ENCODE measurements at places on chromosomes 7 and 10.

DNA sequence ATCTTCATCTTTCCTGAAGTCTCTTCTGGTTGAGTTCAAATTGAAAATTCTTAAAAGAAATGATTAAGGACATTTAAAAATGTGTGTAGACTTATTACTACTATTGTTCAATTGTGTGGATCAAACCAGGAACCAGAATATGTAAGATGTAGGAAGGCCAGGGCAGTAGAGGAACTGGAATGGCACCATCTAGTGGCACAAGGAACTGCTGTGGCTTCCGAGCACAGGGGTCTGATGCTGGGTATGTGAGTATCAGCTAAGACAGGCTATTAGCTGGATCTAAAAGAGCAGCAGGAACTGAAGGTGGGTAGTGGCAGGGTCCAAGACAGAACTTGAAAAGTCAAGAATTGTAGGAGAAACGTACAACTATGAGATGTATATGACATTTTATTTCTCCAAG lies 247.3 kb downstream of the SEMA3A start:
- DNase-seq = peak; percentile 57

DNA sequence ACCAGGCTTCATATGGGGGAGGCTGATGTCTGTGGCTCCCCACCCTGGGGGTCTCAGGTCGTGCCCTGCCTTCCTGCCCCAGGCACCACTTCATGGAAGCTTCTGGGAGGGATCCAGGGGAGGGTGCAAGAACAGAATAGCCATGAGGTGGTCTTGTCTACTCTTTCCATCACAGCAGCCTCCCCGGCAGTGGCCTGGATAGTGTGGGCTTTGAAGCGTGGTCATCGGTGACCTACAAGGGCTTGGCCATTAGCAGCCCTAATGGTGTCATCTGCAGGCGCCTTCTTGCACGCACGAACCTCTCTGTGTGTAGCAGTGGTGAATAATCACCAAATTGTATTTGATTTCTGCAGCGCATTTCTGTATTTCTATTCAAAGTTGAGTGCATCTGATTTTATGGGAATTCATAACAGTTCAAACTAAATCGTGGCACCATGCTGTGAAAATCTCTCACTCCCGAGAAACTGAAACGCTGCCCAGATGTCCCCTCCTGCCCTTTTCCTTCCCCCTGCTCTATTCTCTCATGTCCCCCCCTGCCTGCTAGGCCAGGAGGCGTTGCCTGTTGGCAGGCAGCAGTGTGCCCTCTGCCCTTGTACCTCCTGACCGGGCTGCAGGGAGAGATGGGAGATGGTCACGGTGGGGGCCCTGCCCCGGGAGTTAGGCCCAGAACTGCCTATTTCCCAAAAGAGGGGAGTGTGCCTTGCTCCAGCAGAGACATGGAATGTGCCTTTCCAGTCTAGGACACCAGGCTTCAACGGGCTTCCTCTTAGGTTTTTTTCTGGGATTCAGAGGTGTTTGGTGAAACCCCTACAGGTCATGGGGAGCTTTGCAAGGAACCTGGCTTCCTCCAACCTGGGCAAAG lies 34.8 kb downstream of the CDH23 start:
- DNase-seq = no peak

DNA sequence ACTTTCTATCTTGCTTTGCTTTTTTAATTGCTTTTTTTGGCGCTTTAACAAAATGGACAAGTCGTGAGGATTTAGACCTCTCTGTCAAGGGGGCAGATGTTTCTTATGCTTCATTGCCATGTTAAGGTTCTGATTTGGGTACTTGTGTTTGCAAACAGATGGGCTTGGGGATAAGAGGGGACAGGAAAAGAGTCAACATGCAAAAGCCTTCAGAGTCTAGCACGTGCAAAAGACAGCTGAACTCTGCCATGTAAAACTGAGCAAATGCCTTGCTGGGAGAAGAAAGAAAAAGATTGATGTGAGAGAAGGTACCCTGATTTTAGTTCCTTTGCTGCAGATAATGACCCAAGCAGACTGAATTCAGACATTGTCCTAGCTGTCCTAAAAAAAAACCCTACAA lies 173.1 kb downstream of the KIAA1217 start:
- DNase-seq = no peak

DNA sequence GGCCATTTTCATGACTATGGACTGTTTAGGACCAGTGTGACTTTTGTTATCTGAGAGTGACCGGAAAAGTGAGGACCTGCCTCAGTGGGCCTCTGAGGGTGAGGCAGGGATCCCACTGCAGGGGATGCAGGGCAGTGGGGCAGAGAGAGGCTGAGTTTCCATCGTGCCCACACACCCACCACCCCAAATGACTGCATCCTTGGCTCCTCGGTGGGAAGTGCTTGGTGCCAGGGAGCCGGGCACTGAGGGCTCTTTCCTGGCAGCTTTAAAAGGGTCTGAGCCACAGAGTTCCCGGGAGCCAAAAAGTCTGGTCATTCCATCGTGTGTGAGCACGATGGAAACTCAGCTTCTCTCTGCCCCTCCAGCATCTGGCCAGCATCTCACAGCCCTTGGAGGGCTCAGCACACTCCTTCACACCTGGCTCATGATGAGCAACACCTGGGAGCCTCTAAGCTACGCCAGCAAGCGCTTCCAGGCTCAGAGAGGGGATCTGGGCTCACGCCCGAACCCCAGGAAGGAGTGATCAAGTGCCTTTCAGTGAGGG lies 59.1 kb downstream of the RAMP3 start:
- no peak for DNase-seq

- no peak for DNase-seq
Measured at GRCh38 chr7:32648408-32649156, 153.3 kb downstream of the AVL9 start.

- DNase-seq = no peak
Measured at GRCh38 chr10:98391065-98391464, 23.9 kb downstream of the PYROXD2 start.

DNA sequence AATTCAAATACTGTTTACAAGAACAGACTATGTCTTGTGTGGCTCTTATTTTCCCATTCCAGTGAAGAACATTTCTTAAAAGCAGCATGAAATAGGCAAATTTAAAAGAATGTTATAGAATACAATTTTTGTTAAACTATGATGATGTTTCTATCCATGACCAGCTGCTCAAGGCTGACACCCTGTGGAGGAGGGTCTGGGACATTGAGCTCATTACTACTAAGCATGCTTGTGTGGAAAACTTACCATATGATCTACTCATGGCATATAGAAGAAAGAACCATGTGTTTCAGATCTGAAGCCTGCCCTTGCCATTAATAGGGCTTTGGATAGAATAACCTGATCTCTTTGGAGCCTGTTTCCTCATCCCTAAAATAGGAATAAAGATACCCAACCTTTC lies 125.0 kb downstream of the FOXP2 start:
- DNase-seq = peak; percentile 39

- DNase-seq = no peak
Measured at GRCh38 chr7:139393621-139394211, 34.0 kb downstream of the LUC7L2 start.

GRCh38 chr7:73715648-73716317 lies 3.7 kb downstream of the STX1A start:
- peak; percentile 94 for DNase-seq

- DNase-seq = no peak
Measured at GRCh38 chr7:30851651-30852307, 59.9 kb upstream of the AQP1 start.

GRCh38 chr10:3366735-3367405 lies 194.3 kb upstream of the PITRM1 start:
- DNase-seq = no peak

DNA sequence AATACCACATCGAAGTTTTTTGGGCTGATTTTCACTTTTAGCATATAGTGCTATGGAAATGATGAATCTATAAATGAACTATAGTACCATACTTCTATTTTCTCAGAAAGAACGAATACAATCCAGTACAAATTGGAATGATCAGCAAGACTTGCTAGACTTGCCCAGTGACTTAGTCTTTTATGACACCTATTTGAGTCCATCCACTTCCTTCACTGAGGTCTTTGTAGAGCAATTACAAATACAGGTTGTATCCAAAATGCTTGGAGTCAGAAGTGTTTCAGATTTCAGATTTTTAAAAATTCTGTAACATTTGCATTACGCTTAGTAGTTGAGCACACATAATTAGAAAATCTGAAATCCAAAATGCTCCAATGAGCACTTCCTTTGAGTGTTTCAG lies 104.3 kb downstream of the NRBF2 start:
- DNase-seq = no peak

GRCh38 chr10:102504179-102504975 lies 605 bp downstream of the SUFU start:
- peak; percentile 39 for DNase-seq

- no peak for DNase-seq
Measured at GRCh38 chr10:132206377-132206745, 19.6 kb downstream of the DPYSL4 start.

DNA sequence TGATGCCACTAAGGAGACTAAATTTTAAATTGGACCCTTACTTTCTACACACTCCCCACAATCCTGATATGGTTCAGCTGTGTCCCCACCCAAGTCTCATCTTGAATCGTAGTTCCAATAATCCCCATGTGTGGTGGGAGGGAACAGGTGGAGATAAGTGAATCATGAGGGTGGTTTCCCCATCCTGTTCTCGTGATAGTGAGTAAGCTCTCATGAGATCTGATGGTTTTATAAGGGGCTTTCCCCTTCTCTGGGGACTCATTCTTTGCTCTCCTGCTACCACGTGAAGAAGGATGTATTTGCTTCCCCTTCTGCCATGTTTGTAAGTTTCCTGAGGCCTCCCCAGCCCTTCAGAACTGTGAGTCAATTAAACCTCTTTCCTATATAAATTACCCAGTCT lies 18.4 kb upstream of the BET1 start:
- DNase-seq = no peak

DNA sequence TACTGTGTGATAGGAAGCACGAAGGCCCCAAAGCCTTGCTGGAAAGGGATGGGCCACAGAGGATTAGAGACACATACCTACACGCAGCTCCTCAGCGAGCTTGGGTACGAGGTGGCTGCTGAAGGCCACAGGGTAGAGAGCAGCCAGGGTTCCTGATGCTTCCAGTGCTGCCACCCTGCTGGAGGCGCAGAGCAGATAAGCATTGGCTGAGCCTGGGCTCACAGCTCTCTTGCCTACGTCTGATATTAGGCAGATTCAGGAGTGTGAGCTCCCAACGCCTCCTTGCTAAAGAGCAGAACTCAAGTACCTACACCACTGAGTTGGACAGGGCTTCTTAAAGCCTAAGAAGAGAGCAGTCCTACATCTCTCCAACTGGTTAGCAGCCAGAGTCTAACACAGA lies 20.0 kb downstream of the ZDHHC16 start:
- DNase-seq = no peak

DNA sequence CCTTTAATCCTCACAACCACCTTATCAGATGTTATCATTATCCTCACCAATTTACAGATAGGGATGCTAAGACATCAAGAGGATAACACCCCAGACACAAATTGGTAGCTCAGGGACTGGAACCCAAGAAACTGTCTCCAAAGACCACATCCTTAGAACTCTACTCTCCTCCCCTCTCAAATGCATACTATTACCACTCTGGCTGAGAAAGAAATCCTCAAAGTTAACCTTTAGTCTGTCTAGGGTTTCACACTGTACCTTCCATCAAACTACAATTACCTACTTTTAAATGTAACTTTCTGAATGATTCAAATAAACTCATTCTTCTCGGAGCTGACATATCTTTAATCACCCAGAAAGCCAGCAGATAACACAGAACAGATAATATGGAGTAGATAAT lies 6.6 kb downstream of the EZH2 start:
- DNase-seq = no peak

GRCh38 chr10:69744971-69745370 lies 56.7 kb upstream of the COL13A1 start:
- DNase-seq = no peak

GRCh38 chr10:19579761-19580545 lies 236.3 kb upstream of the PLXDC2 start:
- DNase-seq = no peak

DNA sequence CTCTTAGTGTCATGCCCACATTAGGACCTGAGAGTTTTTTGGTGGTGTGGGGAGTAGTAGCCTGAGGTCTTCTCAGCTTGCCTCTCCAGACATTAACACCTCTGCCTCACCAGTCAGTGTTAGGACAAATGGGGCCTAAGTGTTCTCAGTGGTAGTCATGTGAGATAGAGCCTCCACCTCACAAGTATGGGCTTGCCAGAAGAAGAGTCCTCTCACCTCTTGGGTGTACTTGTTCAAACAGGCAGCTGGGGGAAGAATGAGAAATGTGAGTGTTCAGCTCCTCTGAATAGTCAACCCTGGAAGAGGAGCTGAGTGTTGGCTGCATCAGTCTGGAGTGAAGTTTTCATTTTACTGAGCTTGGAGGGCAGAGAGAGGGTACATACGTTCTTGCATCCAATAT lies 464.6 kb downstream of the POM121L12 start:
- DNase-seq = no peak

GRCh38 chr7:121603886-121604285 lies 207.8 kb upstream of the FAM3C start:
- DNase-seq = no peak

DNA sequence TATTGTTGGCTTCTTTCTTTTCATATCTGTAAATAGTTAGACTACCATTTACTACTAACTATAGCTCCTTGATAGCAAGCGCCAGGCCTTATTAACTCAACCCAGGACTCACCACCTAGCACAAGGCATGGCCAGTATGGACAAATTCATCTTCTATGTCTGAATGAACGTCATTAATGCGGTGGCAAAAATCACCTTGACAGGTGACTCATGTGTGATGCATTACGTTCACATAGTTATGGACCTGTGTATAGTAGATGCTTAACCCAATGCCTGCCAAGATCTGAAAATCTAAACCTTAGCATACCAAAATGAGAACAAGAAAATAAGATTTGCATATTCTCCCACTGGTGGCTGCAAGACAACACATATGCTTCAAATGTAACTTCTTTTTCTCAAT lies 300.8 kb downstream of the PARD3 start:
- no peak for DNase-seq

GRCh38 chr7:151864081-151864480 lies 12.8 kb downstream of the PRKAG2 start:
- DNase-seq = no peak

- DNase-seq = no peak
Measured at GRCh38 chr10:30435073-30435422, 1.1 kb downstream of the MAP3K8 start.

DNA sequence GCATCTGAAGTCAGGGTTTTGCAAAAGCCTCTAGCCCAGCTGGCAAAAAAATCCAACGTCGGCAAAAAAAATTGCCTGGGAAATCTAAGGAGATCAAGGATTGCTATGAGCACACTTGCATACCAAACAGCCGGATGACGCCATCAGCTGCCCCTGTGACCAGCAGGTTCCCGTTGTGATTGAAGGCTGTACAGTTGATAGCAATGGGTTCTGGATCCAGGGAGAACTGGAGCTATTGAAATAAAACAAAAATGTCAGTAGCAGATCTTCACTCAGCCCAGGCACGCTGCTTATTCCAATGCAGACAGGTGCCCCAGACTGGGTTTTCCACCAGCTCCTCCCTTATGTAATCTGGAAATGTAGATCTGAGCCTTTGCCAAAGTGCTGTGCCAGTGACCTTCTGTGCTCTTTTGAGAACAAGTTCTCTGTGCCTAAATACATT lies 18.7 kb upstream of the CYREN start:
- DNase-seq = no peak

- DNase-seq = no peak
Measured at GRCh38 chr10:120204877-120205276, 252.2 kb upstream of the PLPP4 start.

Measured in Caco-2 (cell line).